ENCODE measurements at places on chromosomes 2 and 18. TPM values are rescaled to one million over a fixed set of nuclear protein-coding genes. Genes with fewer than 3 reads are reported as not detected.

Gene DLGAP1
- 0.99 TPM for total RNA-seq

Gene FBXO41
- 33.8 TPM for total RNA-seq

Gene C18orf63
- total RNA-seq: not detected

Gene CTAGE1
- not detected for total RNA-seq

GRCh38 chr2:96324721-96325040 lies 436 bp upstream of the ITPRIPL1 start:
- H3K4me1 ChIP-seq: peaks cover 58% of the 10 kb centered on the region
- peaks cover 40% of the 10 kb centered on the region for H3K36me3 ChIP-seq
- peak overlapping the region; percentile 95 for H3K27ac ChIP-seq
- no peaks in the 10 kb centered on the region for H3K27me3 ChIP-seq
